DMS53 (cell line): ENCODE measurements at places on chromosomes 12 and 14.
A peak's percentile ranks its signal among the peaks of the same experiment; 100 is the strongest.

DNA sequence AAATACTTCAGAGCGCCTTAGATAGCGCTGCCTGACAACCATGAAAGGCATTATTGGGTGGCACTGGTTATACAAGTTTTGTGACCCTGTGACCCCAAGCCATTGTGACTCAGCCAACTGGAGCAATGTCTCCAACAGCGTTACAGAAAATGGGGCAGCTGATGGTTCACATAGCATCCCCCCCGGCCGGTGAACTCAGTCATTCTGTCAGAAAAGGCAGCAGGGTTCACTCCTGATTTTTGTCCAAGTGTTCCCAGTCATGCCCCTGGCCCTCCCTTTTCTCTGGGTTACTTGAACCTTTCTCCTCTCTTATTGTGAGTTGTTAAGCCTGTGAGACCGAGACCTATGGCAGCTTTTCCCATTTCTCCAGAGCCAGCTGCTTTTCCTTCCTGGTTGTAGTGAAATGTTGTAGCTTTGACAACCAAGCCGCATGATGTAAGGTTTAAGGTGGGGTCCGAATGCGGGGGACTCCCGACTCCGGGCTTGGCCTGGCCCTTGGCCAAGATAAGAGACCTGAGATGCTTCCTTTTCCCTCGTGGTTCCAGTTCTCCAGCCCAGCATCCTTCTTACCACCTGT lies 22.0 kb downstream of the CD9 start:
- peak; percentile 59 for DNase-seq

DNA sequence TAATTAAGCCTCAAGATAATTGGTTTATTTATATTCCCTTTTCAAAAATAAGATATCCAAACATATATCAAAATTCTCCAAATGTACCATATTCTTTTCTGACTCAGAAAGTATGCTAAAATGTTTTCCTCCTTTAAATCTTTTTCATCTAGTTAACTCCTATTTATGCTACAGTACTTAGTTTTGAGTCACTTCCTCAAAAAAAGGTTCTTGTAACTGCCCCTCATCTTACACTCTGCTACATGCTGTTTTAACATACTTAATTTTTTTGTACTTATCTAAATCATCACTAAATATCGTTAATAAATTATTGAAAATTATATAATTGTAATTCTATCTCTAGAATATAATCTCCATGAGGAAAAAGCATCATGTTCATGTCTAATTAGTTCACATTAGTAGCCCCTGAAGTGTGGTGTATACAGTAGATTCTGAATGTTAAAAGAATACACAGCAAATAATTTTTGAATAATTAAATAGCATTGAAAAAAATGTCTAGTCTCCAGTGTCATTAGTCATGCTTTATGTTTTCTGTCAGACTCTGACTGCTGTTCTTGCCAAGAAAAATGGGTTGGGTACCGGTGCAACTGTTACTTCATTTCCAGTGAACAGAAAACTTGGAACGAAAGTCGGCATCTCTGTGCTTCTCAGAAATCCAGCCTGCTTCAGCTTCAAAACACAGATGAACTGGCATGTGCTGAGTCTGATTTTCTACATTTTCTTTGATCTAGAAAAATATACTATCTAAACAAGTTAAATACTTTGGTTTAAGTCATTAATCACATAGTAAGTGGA lies 3.5 kb downstream of the KLRD1 start:
- no peak for DNase-seq

DNA sequence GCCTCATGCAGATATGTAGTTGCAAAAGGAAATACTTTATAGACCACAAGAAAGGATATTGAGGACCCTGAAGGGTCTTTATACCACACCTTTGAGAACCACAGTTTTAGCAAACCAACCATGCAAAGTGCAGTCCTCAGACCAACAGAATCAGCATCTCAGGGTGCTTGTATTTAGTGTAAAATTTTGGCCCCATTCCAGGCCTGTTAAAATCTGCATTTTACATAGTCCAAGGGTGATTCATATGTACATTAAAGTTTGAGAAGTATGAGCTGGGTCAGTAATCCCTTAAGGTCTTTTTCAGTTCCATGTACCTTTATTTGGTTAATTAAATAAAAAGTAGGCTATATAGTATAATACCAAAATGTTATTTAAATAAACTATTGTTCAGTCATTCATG lies 91.2 kb downstream of the WNK1 start:
- DNase-seq, result no peak

- DNase-seq, result no peak
Measured at GRCh38 chr14:80427101-80427500, 215.8 kb upstream of the DIO2 start.

DNA sequence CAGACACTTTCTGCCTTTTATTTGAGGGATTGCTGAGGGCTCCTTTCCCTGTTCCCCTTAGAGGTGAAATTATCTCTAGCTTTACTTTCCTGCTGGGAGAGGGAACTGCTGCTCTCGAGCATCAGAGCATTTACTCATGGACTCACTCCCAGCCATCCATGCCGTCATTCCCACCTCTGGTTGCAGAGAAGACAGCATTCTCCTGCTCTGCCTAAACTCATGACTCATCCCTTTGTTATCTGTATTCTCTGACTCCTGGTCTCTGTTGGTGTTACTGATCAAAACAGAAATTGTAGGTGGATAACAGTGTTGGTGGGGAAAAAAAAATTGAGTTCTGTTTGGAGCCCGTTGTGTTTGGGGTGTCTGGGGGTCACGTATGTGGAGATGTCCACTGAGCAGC lies 159.3 kb downstream of the TTC8 start:
- DNase-seq, result peak; percentile 76

DNA sequence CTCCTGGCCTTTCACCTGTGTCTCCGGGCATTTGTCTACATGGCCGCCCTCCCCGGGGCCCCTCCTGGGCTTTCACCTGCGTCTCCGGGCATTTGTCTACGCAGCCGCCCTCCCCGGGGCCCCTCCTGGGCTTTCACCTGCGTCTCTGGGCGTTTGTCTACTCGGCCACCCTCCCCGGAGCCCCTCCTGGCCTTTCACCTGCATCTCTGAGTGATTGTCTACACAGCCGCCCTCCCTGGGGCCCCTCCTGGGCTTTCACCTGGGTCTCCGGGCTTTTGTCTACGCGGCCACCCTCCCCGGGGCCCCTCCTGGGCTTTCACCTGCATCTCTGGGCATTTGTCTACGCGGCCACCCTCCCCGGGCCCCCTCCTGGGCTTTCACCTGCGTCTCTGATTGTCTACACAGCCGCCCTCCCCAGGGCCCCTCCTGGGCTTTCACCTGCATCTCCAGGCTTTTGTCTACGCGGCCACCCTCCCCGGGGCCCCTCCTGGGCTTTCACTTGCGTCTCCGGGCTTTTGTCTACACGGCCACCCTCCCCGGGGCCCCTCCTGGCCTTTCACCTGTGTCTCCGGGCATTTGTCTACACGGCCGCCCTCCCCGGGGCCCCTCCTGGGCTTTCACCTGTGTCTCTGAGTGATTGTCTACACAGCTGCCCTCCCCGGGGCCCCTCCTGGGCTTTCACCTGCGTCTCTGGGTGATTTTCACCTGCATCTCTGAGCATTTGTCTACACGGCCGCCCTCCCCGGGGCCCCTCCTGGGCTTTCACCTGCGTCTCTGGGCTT lies 68.0 kb upstream of the GALNT9 start:
- peak; percentile 84 for DNase-seq

GRCh38 chr12:118704527-118705241 lies 276.7 kb upstream of the SRRM4 start:
- no peak for DNase-seq

- DNase-seq, result no peak
Measured at GRCh38 chr12:123288751-123289346, 17.2 kb upstream of the CDK2AP1 start.

GRCh38 chr12:71947645-71948105 lies 9.0 kb downstream of the TPH2 start:
- DNase-seq, result peak; percentile 100

- no peak for DNase-seq
Measured at GRCh38 chr14:92287987-92288386, 35.0 kb upstream of the SLC24A4 start.
